ENCODE measurements at places on chromosomes 13 and 19.

GRCh38 chr13:59459972-59460371, 703.8 kb downstream of the DIAPH3 start:
- DNase-seq, result no peak

- DNase-seq, result no peak
Measured at GRCh38 chr13:62360609-62361008, 945.0 kb upstream of the PCDH20 start.

GRCh38 chr13:24716011-24716410, 35.8 kb downstream of the ATP12A start:
- no peak for DNase-seq

DNA sequence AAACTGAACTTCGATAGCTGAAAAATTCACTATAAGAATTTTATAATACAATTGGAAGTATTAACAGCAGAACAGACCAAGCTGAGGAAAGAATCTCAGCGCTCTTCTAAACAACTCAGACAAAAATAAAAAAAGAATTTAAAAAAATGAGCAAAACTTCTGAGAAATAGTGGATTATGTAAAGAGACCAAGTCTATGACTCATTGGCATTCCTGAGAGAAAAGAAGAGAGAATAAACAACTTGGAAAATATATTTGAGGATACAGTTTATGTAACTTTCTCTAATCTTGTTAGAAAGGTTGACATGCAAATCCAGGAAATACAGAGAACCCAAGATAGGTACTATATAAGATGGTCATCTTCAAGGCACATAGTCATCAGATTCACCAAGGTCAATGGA, 25.4 kb downstream of the SLC25A15 start:
- DNase-seq, result no peak

DNA sequence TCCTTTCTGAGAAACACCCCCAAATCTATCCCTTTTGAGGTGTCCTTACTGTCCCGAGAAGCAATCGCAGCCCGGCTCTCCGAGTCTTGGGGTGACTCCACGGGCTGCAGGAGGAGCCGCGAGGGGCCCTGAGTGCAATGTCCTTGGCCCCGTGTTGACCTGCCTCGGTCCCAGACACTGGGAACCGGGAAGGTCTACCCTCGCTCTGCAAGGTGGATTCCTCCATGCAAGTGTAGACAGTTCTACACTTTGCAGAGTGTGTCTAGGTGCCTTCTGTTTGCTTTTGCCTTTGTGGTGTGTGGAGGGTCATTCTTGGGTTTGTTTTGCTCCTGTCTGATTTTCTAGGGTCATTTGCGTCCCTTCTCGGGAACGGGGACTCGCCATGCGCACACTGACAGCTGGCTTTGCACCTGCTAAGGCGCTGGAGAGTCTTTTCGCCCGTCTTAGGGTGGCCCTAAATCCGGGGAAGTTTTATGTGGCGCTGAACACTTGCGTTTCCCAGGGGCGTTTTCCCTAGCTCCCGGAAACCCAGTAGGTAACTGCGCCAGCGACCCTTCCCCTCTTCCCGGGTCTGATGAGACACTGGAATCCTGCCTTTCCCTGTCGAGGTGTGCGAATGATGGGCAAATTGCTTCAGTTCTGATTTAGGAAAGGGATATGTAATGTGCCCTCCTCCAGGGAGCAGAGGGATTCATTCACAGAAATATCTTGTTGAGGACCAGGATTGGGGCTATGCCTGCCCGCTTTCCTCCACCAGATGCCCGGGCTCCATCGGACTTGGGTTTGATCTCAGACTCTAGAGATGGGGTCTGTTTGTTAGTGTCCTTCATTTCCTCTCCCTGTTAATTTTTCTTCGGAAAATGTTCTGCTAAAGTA, 755 bp downstream of the SERTM1 start:
- no peak for DNase-seq
